ENCODE measurements at places on chromosomes 16 and 17.
A peak's percentile ranks its signal among the peaks of the same experiment; 100 is the strongest.

DNA sequence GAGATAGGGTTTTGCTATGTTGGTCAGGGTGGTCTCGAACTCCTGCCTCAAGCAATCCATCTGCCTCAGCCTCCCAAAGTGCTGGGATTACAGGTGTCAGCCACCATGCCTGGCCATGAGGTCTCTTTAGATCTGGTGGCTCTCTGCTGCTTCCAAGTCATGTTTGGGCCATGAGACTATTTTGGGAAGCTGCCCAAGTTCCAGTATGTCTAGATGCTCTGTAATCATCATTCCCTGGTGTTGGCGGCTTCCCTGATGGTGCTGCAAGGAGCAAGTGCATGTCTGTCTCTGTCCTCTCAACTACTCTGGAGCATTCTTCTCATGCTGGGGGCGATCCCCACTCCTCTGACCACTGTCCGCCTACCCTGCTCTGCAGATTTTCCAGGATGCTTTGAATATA is 6.4 kb upstream of the ODF4 start:
- DNase-seq: no peak

- DNase-seq: no peak
These were observed 49.7 kb downstream of the TUBD1 start for GRCh38 chr17:59842901-59843652.

DNA sequence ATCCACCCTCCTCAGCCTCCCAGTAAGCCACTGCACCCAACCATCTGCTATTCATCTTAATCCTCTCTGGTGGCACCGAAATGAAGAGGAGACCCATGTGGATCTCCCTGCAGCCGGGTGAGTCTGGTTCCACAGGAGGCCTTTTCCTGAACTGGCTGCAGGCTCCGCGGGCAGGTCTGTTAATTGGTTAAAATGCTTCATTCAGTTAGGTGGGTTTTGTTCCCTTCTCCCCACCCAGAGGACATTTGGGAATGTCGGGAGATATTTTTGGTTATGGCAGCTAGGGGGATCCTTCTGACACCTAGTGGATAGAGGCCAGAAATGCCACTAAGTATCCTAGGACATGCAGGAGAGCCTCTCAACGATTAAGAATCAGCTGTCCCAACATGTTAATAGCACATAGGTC is 16.7 kb downstream of the C16orf54 start:
- peak; percentile 33 for DNase-seq

GRCh38 chr16:24681793-24682192 is 47.7 kb upstream of the TNRC6A start:
- DNase-seq: no peak

- DNase-seq: peak; percentile 2
These were observed 58.4 kb downstream of the TOM1L2 start for GRCh38 chr17:17913695-17914332.

Data from Kasumi-1 (cell line).